ENCODE measurements at places on chromosomes 2 and 18.

DNA sequence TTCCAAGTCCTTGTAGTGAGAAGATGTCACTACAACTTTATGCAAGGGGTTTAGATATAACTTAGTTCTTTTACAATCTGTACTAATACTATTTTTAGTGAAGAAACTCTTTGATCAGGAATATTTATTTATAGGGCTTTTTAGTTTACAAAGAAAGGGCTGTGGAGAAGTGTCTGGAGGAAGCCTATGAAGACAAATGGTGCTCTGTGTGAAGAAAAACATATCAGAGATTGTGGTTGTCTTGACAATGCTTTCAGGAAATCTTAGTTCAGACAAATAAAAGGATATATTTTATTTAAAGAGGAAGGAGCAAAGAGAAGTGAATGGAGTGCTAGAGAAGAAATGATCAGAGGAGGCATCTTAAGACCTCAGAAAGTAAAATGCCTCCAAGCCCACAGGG lies 824.9 kb downstream of the DCDC2C start:
- no peaks in the 10 kb centered on the region for H3K36me3 ChIP-seq
- H3K27me3 ChIP-seq, result no peaks in the 10 kb centered on the region
- H3K4me3 ChIP-seq, result no peak overlapping the region
- DNase-seq, result no peak

GRCh38 chr2:236769981-236770671 lies 200.5 kb downstream of the ACKR3 start:
- H3K27ac ChIP-seq, result no peak overlapping the region
- no peak overlapping the region for H3K4me3 ChIP-seq
- no peaks in the 10 kb centered on the region for H3K36me3 ChIP-seq
- H3K27me3 ChIP-seq, result peaks cover 6% of the 10 kb centered on the region
- no peaks in the 10 kb centered on the region for H3K4me1 ChIP-seq

DNA sequence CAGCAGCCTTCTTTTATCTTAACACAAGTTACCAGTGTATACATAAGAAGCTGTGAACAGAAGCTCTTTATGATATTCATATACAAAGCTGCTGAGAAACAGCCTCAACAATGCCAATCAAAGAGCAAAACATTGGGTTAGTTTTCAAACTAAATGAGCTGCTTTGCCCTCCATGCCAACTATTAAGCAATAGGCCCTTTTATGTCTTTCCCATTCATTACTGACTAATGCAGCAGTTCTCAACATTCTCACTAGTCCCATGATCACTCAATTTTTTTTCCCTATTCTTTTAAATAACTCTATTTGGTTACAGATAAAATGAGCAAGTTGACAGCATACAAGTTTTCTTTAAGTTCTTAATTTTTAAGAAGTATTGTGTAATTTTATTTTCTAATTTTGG lies 57.9 kb upstream of the FRZB start:
- H3K4me1 ChIP-seq, result no peaks in the 10 kb centered on the region
- no peaks in the 10 kb centered on the region for H3K27me3 ChIP-seq
- H3K27ac ChIP-seq, result no peak overlapping the region
- H3K36me3 ChIP-seq, result no peaks in the 10 kb centered on the region
- no peak overlapping the region for H3K4me3 ChIP-seq

GRCh38 chr2:216918088-216918680 lies 58.3 kb upstream of the TNP1 start:
- H3K27ac ChIP-seq, result no peak overlapping the region
- H3K4me1 ChIP-seq, result no peaks in the 10 kb centered on the region
- H3K4me3 ChIP-seq, result no peak overlapping the region
- no peaks in the 10 kb centered on the region for H3K36me3 ChIP-seq
- no peak for DNase-seq
- no peaks in the 10 kb centered on the region for H3K27me3 ChIP-seq

DNA sequence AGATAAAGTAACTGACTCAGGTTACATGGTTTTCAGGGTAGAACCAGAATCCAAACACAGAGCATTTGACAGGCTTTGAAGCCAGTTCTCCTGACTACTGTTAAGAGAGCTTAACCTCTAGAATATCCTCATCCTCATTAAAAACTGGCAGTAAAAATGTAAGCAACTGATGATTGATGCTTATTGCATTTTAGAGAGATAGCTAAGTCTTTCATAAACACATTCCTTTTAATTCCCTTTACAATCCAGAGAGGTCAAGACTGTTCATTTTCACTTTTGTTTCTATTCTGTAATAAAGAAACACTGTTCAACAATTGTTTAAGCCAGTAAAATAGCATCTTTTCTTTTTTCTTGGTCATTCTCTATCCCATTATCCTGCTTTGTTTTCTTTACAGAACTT lies 53.9 kb upstream of the RAB27B start:
- DNase-seq, result no peak
- no peak overlapping the region for H3K4me3 ChIP-seq
- no peaks in the 10 kb centered on the region for H3K27me3 ChIP-seq
- peaks cover 27% of the 10 kb centered on the region for H3K4me1 ChIP-seq

DNA sequence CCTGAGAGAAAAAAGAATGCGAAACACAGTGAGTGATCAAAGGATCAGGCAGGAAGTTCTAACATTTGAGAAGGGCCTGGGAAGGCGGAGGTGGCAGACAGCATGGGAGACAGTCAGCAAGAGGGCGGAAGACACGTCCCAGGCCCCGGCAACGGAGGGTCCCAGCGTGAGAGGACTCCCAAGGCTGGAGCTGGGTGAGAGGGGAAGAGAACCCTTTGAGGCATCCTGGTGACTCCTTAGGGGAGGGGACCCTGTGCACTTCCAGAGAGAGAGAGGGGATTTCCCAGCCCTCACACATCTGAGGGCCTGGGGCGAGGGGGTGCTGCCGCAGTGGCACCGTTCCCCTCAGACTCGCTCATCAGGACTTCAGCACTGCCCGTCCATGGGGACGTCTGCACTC lies 133.4 kb downstream of the RTP5 start:
- H3K4me3 ChIP-seq, result no peak overlapping the region
- H3K27me3 ChIP-seq, result no peaks in the 10 kb centered on the region
- H3K4me1 ChIP-seq, result no peaks in the 10 kb centered on the region
- H3K27ac ChIP-seq, result no peak overlapping the region

DNA sequence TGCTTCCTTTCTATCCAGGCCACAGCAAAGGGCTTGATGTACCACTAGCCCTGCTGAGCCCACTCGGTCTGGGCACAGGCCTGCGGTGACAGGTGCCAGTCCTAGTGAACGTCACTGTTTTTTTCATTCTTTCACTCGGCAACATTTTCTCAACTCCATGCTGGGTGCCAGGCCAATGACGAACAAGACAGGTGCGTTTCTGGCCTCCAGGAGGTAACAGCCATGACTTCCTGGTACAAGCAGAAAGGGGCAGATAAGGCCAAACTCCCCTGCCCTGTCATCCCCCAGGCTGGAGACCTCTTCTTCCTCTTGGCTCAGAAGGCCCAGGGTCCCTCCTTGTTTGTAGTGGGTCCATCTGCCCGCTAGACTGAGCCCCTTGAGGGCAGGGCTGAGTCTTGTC lies 55.7 kb upstream of the OTOF start:
- no peak overlapping the region for H3K27ac ChIP-seq
- H3K36me3 ChIP-seq, result no peaks in the 10 kb centered on the region
- H3K4me3 ChIP-seq, result no peak overlapping the region
- no peak for DNase-seq

DNA sequence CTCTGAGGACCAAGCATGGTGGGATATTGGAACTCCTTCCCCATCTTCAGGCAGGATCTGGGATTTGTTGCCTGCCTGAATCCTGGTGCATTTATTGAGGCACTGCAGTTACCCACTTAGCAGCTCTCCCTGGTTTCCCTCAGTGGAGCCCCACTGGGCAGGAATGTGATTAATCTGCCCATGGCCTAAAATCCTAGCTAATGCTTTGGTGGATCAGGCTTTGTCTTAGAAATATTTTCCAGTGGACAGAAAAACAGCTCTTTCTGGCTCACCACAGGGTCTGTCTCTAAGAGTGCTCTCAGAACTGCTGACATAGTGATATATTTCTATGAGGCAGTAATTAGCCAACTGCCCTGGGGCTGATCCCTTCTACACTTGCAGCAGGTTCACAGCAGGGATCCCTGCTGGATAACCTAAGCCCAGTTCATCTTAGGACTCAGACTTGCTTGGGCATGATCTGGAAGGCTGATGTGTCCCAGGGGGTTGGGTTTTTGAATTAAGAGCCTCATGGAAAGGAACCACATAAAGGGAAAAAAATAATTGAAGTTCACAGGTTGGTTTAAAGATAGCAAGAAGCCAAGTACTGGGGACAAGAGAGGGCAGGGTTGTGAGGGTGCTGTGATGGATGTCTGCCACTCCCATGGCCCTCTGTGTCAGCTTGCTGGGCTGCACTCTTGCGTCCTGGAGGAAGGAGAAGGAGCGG lies 44.3 kb upstream of the ZDBF2 start:
- H3K4me3 ChIP-seq, result no peak overlapping the region
- H3K27me3 ChIP-seq, result peaks cover 9% of the 10 kb centered on the region
- no peak overlapping the region for H3K27ac ChIP-seq
- no peaks in the 10 kb centered on the region for H3K4me1 ChIP-seq
- DNase-seq, result no peak
- H3K36me3 ChIP-seq, result no peaks in the 10 kb centered on the region

- H3K27ac ChIP-seq, result no peak overlapping the region
- peak; percentile 29 for DNase-seq
- H3K27me3 ChIP-seq, result no peaks in the 10 kb centered on the region
- peaks cover 5% of the 10 kb centered on the region for H3K4me1 ChIP-seq
- no peak overlapping the region for H3K4me3 ChIP-seq
- H3K36me3 ChIP-seq, result no peaks in the 10 kb centered on the region
Observed at GRCh38 chr2:144211826-144212225, 308.1 kb downstream of the ZEB2 start.

- H3K27me3 ChIP-seq, result no peaks in the 10 kb centered on the region
- DNase-seq, result no peak
Observed at GRCh38 chr2:37827911-37828511, 97.1 kb upstream of the RMDN2 start.

DNA sequence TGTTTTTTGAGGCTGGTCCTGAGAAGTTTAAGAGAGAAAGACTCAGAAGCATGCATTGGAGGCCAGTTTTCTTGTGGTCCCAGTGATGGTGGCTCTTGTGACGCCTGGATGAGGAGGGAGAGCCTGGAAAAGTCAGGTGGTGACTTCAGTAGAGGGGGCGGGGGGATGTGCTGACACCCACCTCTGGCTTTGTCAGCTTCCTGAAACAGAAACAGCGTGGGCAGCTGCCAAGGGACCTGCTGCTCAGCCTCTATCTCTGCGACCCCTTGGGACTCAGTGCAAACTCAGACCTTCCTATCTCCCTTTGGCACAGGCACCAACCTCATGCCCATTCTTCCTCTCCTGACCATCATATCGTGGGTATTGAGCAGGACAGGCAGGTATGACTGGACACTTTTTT lies 6.4 kb downstream of the TGFBRAP1 start:
- H3K27me3 ChIP-seq, result no peaks in the 10 kb centered on the region
- H3K27ac ChIP-seq, result peak overlapping the region; percentile 94
- no peak for DNase-seq
- H3K36me3 ChIP-seq, result peaks cover 6% of the 10 kb centered on the region

GRCh38 chr2:178997477-178997876 lies 52.5 kb downstream of the CCDC141 start:
- no peaks in the 10 kb centered on the region for H3K27me3 ChIP-seq
- no peaks in the 10 kb centered on the region for H3K36me3 ChIP-seq
- H3K4me3 ChIP-seq, result no peak overlapping the region
- no peak overlapping the region for H3K27ac ChIP-seq
- DNase-seq, result no peak

DNA sequence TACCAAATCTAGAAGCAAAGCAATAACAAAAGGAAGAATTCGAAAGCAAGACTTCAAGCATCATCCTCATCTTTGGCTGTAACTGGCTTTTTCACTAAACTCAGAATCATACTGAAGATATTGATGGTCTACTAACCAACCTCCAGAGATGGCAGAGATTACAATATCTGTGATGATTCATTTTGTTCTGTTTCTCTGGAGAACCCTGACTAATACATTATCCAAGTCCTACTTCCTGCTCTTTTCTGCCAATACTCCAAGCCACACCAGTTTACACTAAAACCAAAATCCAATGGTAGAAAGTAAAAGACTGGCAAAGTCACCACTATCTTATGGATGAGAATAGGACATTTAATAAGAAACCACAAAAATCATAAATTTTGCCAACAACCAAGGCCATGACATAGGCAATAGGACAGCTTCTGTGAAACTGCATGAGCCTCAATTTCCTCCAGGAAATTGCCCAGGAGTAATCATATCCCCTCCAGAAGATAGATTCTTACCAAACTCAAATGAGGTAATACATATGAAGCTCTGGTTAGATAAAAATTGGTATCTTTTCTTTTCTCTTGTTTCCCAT lies 159.8 kb downstream of the METTL4 start:
- no peak overlapping the region for H3K27ac ChIP-seq
- no peaks in the 10 kb centered on the region for H3K27me3 ChIP-seq
- no peaks in the 10 kb centered on the region for H3K4me1 ChIP-seq
- DNase-seq, result no peak
- H3K36me3 ChIP-seq, result no peaks in the 10 kb centered on the region

DNA sequence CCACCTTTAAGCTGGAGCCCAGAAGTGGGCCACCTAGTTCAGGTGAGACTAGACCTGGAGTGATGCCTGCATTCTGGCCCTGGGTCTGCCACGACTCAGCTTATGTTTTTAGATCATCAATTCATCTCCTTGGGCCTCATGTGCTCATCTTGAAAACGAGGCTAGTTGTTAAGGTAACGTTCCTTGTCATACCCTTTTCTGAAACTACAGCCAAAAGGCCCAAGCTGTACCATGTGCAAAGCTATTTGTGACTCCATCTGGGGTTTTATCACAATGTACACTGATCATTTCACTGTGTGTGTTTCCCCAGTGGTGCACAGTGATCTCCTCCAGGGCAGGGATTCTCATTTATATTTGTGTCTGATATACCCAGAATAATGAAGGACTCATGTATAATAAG lies 138.4 kb upstream of the COPS8 start:
- no peaks in the 10 kb centered on the region for H3K36me3 ChIP-seq
- H3K27me3 ChIP-seq, result no peaks in the 10 kb centered on the region
- no peaks in the 10 kb centered on the region for H3K4me1 ChIP-seq
- H3K27ac ChIP-seq, result no peak overlapping the region
- H3K4me3 ChIP-seq, result no peak overlapping the region
- DNase-seq, result no peak

- H3K36me3 ChIP-seq, result no peaks in the 10 kb centered on the region
- no peak overlapping the region for H3K4me3 ChIP-seq
- no peaks in the 10 kb centered on the region for H3K4me1 ChIP-seq
Observed at GRCh38 chr2:210524533-210524932, 31.9 kb upstream of the CPS1 start.

- DNase-seq, result no peak
- no peaks in the 10 kb centered on the region for H3K4me1 ChIP-seq
- H3K27me3 ChIP-seq, result no peaks in the 10 kb centered on the region
- H3K27ac ChIP-seq, result no peak overlapping the region
- H3K36me3 ChIP-seq, result no peaks in the 10 kb centered on the region
Observed at GRCh38 chr2:144826105-144826504, 306.2 kb upstream of the ZEB2 start.

Data from common myeloid progenitor, CD34-positive (primary cell).